ENCODE measurements at places on chromosomes 3 and 15.

DNA sequence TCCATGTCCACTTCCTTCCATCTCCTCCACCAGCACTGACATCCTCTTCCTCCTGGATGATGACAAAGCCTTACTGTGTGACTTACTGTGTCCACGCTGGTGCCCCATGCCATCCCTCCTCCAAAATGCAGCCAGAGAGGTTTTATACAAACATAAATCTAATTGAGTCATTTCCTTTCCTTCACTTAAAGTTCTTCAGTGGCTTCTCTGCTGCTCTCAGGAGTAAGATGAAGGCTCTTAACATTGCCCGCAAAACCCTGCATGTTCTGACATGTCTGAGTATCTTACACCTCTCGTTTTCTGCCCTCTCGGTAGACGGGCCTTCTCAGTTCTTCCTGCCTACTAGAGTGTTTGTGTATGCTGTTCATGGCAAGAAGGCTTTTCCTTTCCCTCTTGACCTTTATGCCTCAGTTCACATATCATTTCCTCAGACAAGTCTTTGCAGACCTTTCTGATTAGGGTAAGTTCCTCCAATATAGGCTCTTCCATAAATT is 175.5 kb downstream of the CFAP20DC start:
- DNase-seq = no peak

- no peak for DNase-seq
Measured at GRCh38 chr3:14879211-14879874, 60.6 kb downstream of the FGD5 start.

DNA sequence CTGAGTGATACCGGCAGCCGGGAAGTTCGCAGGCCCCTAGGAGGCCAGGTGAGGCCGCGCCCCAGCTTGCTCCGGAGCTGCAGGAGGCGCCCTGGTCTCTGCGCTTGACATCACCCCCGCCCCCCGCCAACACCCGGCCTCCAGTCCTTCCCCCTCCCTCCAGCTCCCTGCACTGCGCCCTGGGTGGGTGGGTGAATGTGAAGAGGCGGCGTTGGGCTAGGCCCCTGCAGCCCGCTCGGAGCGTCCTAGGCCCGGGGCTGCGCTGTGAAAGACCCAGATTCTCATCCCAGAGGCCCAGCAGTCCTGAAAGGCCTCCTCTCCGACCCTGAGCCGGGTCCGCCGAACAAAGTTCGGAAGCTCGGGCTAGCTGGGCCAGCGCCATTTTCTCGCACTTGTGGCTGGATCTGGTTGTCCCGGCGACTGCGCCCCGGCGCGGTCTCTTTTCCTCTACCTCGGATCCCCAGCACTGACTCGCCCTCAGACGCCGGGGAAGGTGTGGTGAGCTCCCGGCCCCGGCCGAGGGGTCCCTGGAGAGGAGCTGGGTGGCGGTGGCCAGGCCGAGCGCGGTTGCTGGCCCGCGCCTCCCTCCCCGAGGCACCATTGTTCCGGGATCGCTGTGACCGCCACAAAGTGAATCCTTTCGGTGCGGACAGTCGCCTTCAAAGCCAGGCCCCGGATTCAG is 12.9 kb downstream of the ZIC4 start:
- no peak for DNase-seq

- peak; percentile 80 for DNase-seq
Measured at GRCh38 chr15:73927476-73928240, 1.4 kb downstream of the LOXL1 start.

DNA sequence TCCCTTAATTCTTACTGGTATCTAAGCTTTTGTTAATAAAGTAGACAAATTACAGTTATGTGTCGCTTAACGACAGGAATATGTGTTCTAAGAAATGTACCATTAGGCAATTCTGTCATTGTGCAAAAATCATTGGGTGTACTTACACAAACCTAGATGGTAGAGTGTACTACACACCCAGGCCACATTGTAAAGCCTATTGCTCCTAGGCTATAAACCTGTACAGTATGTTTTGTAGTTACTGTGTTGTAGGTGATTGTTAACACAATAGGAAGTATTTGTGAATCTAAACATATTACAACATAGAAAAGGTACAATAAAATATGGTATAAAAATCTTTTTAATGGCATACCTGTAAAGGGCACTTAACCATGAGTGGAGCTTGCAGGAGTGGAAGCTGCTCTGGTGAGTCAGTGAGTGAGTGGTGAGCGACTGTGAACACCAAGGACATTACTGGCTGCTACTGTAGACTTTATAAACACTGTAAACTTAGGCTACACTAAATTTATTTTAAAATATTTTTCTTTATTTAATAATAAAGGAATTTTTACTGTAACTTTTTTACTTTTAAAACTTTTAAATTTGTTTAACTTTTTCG is 47.4 kb downstream of the FSIP1 start:
- no peak for DNase-seq

DNA sequence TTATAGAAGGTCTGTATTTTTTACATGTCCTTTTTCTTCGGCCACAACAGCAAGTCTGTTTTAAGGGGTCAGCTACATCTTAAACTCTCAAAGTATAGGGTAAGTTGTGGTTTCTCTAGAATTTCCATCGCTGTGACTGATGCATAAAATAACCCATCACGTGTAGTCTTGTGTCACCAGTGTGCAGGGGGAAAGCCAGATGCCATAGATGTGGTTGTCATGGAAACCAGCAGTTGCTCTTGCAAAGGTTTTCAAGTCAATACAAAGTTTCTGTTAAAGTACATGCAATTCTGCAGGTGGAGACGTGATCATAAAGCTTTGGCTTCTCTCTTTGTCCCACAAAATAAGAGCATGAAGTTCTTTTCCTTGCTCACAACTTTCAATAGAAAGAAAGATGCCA is 210.3 kb upstream of the ONECUT1 start:
- no peak for DNase-seq

DNA sequence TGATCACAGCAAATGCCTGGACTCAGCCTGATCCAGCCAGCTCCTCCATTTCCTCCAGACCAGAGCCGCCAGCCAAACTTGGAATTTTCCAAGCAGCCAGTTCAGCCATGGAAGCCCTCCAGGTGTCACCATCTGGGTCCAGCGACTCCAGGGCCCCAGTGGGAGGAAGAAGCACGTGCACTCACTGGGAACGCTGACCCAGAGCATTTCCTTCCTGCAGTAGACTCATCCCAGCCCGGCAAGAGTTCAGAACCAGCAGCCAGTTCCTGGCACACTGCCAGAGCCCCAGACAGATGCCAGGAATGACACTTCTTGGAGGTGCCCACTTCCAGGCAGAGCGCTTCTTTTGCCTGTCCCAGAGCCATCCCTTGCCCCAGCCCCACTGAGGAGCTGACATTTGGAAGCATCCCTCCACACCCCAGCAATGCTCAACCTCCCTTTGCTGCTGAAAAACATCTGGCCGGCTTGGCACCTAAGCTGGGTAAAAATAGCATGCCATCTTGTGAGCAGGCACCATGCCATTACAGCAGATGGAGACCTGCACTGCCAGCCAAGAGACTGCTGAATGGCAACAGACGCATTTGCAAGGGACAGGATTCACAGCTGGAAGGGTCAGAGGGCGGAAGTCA is 460.3 kb upstream of the PROK2 start:
- DNase-seq = no peak

DNA sequence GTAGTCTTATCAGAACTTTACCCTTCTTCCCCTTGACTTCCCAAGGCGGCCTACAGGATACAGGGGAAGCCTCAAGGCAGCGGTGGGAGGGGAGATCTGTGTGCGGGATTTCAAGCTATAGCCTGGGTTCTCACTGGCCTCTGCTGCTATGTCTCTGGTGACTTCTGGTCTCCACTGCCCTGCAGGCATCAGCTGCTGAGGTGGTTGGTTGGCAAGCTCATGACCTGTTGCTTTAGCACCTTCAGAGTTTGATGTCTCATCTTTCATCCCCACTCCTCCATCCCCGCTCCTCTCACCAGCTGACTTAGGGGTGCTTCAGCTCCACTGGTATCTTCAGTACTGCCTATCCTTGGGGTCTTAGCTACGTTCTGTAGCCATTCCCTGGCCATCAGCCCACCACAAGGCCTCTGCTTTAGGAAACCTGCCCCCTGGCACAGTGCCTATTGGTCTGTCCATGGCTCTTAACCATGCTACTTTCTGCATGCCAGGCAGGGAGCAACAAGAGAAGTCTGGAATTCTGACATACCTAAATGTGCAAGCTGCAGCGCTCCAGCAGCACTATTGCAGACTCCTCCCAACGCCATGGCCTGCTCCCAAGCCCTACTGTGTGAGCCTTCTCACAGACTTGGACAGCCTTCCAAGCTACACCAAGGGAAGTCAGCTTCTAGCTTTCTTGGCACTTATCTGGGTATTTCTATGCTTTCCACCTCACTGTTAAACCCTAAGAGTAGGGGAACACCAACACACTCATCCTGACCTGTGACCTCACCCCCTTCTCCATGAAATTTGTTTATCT is 1.8 kb upstream of the YEATS2 start:
- DNase-seq = no peak

DNA sequence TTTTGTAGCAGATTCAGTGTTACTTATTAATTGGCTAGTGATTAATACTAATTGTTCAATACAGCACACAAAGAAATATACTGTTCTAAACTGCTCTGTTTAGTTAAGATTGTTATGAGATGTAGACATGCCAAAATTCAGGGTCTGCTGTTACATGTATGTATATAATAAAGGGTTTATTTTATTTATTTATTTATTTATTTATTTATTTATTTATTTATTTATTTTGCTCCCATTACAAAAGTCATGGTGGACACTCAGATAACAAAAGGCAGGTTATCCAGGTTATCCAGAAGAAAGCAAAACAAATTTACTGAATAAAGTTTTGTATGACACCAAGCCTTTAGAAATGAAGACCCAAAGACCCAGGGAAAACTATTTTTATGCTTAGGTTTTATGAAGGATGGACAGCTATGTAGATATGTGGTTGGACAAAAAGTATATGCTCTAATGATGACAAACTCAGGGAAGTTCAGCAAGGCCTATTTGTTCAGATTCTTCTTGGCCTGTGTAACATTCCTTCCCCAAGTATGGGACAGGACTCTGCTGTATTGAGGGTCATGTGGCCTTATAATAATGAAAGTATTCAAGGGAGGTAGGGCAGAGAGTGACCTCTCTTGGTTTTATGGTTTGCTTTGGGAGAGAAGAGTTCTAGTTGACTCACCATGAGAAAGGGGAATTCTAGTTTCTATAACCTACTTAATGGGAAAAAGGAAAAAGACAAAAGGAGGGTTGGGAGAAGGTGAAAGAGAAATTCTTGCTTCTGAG is 1056.8 kb downstream of the ROBO2 start:
- no peak for DNase-seq

DNA sequence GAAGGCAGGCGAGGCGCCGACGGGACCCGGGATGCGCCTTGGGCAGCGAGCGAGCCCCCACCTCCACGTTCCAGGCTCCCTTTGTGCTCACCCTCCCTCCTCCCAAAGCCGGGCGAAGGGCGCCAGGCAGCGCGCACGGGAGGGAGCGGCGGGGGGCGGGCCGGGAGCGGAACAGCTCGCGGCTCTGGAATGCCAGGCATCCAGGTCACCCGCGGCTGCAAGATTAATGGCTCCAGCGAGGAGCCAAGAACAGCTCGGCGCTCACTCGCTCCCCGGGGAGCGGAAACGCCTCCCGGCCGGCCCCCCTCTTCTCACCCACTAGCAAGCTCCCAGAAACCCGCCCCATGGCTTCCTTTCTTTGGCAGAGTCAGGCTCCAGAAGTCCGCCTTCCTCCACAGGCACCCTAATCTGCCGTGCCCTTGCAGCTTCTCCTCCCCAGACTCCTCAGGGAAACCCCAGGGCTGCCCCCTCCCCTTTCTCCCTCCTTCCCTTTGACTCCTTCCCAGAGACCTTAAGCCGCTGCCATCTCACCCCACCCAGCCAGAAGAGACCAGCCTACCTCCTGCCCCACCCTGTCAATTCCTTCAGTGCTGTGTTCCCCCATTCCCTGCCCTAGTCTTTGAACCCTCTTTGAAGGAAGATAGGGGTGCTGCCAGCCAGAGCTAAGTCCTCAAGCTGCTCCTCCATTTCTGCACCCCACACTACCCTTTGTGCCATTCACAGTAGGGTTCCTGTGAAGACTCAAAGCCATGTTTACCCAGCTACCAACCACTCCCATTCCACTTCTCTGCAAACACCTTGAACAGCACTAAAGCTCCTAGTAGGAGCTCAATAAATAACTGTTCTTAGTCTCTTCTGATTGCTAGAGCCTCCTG is 9.9 kb downstream of the AMOTL2 start:
- peak; percentile 18 for DNase-seq

- DNase-seq = no peak
Measured at GRCh38 chr3:41080141-41080540, 119.2 kb upstream of the CTNNB1 start.

DNA sequence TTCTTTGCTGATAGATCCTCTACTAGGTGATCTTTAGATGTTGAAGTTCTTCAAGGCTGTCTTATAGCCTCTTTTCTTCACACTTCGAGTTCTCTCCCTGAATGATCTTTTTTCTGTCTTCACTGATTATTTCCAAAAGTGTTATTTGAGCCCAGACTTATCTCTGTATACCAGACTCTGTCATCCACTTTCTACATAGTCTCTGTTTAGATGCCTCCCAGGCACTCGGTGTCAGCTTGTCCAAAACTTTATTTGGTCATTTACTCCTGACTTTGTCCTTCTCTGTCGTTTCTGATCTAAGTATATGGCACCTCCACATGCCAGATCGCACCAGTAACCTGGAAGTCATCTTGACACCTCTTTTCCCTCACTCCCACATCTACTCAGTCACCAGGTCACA is 27.6 kb downstream of the KLHL18 start:
- no peak for DNase-seq

DNA sequence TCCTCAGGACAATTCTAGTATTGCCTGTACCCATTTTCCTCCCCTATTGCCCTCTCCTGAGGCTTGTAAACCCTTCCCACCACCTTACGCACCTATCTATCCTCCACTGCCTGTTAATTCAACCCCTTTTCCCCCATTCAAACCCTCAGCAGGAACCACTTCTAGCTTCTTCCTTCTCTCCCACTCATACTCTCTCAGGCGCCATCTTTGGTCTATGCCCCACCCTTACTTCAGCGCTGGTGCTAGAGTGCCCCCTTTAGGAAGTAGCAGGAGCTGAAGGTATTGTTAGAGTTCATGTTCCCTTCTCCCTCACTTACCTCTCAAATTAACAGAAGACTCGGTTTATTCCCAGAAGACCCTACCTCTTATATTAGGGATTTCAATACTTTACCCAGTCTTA is 121.8 kb upstream of the NLGN1 start:
- no peak for DNase-seq

DNA sequence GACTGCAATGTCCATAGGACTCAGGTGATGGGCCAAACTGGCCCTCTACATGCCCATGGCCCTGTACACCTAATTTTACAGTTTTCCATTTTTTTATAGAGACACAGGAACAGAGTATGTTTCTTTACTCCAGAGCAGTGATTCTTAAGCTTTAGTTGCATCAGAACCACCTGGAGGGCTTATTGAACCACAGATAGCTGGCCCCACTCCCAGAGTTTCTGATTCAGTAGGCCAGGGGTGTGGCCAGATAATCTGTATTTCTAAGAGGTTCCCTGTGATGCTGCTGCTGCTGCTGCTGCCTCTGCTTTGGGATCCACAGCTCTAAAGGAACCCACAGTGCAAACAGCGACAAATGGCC is 5.1 kb downstream of the RBP1 start:
- DNase-seq = no peak
